EL (cell line): ENCODE measurements at places on chromosomes 5 and 9.

GRCh38 chr9:131660466-131661405, 79.1 kb downstream of the RAPGEF1 start:
- no peak for DNase-seq

DNA sequence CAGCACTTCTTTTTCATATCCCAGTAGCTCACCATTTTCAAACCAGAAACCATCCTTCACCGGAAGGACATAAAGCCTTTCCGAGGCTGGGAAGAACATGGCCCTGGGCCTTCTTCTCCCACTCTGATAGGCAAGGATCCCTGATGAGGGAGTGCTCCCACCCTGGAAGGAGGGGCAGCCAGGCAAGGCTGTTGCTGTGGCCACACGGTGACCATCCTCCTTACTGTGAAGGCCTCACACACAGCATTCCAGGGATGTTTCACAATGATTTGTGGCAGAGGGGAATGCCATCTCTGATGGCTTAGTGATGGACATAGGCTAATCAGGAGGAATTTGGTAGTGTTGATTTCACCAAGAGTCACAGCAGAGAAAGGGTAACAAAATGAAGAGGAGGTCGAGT, 130.7 kb downstream of the ADAMTS12 start:
- peak; percentile 64 for DNase-seq

DNA sequence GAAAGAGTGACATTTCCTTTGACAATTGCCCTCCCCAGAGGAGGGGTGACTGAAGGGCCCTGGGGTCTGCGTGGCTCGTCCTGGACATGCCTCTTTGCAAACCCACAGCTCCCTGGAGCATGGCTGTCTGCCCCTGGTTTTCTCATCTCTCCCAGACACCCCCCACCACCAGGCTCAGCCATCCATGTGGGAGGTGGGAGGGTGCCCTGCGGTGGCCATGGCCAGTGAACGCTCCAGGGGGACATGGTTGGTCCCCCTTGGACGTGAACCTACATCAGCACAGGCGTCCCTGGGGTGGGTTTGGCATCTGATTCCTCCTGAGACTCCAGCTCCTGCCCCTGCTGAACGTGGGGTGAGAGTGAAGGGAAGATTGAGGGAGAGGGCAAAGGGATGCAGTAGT, 67.7 kb upstream of the LMX1B start:
- DNase-seq: no peak

GRCh38 chr9:129481810-129482511, 138.9 kb downstream of the C9orf50 start:
- peak; percentile 62 for DNase-seq

- DNase-seq: peak; percentile 36
These were observed at the start of gene PTGER4 for GRCh38 chr5:40679913-40680681. TSS of gene PTGER4 (plus strand) at chr5:40679915. CDS start at chr5:40680994, 1,079 bp downstream.

GRCh38 chr9:117091529-117091928, 323.3 kb downstream of the ASTN2 start:
- DNase-seq: no peak

DNA sequence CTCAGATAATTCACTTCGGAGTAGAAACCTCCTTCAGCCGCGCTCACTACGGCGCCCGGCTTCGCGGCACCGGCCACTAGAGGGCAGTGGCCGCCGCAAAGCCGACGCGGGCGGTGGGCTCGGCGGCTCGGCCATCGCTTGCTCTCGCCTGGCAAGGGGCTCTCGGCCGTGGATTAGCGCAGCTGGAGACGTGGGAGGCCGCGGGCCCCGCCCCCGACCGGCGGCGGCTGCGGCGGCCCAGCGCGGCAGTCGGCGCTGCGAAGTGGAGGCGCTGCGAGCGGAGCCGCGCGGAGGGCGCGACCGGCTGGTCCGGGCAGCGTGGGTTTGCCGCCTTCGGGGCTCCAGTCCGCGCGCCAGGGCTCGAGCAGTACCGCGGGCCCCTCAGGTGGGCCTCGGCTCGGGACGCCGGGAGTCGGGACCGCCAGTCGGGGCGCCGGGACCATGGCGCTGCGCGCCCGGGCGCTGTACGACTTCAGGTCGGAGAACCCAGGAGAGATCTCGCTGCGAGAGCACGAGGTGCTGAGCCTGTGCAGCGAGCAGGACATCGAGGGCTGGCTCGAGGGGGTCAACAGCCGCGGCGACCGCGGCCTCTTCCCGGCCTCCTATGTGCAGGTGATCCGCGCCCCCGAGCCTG, at the start of gene SNX18:
SNX18 (plus strand) TSS at position 248 of the 634 bp plus-strand sequence; CDS start at position 442, 194 bp downstream.
- peak; percentile 92 for DNase-seq

DNA sequence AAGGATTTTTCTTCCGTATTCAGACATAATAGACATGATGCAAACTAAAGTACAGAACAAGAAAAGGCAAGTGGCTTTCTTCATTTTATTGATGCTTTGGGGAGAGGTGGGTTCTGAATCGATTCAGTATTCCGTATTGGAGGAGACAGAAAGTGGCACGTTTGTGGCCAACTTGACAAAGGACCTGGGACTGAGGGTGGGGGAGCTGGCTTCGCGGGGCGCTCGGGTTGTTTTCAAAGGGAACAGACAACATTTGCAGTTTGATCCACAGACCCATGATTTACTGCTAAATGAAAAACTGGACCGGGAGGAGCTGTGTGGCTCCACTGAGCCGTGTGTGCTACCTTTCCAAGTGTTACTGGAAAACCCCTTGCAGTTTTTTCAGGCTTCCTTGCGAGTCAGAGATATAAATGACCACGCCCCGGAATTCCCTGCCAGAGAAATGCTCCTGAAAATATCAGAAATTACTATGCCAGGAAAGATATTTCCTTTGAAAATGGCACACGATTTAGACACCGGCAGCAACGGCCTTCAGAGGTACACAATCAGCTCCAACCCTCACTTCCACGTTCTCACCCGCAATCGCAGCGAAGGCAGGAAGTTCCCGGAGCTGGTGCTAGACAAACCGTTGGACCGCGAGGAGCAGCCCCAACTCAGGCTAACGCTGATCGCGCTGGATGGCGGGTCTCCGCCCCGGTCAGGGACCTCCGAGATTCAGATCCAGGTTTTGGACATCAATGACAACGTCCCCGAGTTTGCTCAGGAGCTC, 551 bp downstream of the PCDHB6 start:
- no peak for DNase-seq

DNA sequence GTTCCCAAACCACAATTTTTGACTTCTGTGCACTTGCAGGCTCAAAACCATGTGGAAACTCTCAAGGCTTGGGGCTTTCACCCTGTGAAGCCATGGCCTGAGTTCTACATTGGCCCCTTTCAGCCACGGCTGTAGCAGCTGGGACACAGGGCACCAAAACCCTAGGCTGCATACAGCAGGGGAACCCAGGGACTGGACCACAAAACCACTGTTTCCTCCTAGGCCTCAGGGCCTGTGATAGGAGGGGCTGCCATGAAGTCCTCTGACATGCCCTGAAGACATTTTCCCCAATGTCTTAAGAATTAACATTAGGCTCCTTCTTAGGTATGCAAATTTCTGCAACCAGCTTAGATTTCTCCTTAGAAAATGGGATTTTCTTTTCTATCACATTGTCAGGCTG, 312.1 kb upstream of the TUSC1 start:
- no peak for DNase-seq

DNA sequence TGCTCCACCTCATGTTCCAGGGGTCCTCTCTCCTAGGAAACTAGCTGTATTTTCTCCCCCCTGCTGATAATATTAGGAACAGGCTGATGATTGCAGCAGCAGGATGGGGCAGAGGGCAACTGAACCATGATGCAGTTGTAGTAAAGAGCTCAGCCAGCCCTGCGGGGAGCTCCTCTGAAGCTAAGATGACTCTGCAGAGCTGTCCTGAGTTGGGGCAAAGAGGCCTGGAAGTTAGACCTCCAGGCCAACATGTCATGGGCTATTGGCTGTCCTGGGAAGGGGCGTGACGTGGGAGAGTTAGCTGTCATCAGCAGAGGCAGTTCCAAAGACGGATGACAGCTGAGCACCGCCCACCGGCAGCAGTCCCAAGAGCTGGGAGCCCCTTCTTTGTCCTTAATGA, 6.6 kb upstream of the FBP1 start:
- no peak for DNase-seq

DNA sequence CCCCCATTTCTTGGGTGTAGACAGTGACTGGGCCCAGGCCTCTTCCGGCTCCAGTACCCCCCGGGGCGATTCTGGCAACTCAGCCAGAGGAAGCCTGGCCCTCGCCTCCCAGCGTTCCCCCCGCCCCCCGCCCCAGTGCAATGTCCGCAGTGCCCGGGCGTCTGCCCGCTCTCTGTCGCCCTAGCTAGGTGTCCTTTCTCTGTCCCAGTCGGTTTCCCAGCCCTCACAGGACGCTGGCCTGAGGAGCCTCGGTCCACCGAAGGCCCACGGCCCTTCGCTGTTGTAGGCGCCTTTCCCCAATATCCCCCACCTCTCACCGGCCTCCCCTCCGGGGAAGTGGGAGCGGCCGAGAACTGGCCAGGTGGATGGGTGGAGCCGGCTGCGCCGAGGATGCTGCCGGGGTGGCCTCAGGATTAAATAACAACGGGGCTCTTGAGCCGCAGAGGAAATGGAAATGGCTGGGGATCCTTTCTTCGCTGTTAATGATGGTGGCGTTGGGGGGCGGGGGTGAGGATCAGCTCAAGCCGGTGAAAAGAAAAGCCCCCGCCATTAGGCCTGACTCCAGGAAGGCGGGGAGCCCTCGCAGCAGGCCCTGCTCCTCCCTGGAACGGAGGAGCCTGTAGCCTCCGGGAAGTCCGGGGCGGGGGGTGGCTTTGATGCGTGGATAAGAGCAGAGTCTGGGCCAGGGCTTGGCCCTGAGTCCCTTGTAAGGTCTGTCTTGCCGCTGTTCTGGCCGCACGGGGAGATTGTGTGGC, 1.1 kb upstream of the SPRY4 start:
- peak; percentile 91 for DNase-seq

DNA sequence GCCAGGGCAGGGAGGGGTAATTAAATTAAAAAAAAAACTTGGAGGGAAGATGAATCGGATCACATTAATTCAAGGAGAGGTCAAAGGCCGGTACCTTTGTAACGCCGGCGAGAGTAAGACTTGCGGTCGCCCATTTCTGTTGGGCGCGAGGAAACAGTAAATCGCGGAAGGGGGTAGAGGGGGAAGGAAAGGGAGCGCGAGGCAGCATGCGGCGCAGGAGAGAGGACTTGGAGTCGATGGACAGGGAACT, 324 bp upstream of the RGMB start:
- DNase-seq: no peak

DNA sequence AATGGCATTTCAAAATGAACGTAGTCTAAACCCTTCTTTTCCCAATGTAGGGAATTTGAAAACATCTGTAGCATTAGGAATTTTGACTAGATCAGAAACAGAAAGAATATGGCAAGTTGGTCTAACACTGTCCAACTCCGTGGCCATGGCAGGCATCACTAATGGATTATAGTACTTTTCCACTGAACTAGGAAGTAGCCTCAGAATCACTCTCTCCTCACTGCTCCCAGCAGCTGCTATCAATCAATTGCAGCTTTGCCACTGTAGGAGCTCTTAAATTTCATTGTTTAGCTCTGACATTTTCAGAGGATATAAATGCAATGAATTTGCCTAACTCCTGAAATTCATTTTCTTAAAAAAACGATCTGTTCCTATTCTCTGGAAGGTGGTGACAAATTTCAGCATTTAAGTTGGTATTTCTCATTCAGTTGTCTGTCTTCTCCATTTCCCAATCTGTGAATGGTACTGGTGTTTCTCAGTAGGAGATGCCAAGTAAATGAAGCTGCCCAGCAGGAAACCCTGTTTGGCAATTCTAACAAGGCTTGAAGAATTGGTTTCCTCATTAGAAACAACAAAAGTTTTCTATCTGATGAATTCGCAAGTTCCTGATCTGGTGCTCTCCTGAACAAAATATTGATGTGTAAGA, 64.7 kb downstream of the TLR4 start:
- no peak for DNase-seq

GRCh38 chr9:89886281-89886700, 281.5 kb downstream of the GADD45G start:
- no peak for DNase-seq

- DNase-seq: no peak
These were observed 21.4 kb downstream of the CMBL start for GRCh38 chr5:10286162-10286861.

GRCh38 chr9:13110766-13111417, 168.6 kb downstream of the MPDZ start:
- peak; percentile 12 for DNase-seq

GRCh38 chr9:127803507-127804352, 1.0 kb downstream of the FPGS start:
- DNase-seq: peak; percentile 67

DNA sequence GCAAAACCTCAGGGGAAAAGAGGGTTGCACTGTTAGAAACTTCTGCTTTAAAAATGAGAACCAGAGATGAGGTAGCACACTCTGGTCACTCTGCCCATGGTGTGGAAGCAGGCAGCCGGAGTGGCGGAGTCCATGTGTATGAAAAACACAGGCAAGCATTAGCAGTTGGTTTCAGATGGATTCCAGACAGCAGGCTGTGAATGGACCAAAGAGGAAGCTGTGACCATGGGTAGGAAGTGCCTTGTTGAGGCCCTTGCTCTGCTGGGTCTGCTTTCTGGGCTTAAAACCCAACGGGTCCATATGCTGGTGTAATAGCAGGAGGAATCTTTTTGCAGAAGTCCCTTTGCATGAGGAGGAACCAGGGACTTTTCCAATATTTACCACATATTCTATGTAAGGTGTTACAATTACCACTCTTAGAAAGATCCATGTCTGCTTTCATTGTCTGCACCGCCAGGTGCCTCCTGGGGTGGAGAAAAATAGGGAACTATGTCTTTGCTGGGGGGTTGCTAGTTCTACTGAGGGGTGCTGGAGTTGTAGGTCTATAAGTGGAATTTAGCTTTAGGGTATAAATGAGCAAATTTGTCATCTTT, 77.0 kb downstream of the ANKRD55 start:
- DNase-seq: no peak

- DNase-seq: peak; percentile 51
These were observed 965 bp downstream of the PTGDS start for GRCh38 chr9:136978073-136978864.

GRCh38 chr5:518721-519120, 5.5 kb downstream of the SLC9A3 start:
- DNase-seq: no peak

DNA sequence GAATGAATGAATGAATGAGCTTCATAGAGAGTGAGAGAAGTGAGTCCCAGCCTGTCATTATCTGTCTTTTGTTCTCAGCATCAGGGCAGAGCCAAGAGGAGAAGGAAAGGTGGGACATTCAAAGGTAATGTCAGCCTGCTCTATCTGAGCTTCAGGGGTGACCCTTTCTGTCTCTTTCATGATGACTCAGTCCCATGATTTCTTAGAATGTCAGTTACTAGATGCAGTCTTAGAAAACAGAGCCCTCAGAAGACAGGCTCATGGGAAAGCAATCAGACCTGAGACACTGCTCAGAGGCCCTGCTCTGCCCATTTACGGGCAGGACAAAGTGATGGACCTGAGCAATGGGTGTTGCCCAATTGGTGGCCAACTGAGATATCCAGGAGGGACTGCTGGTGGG, 1.1 kb downstream of the SPATA31D1 start:
- no peak for DNase-seq

GRCh38 chr5:180799902-180800801, 2.5 kb downstream of the MGAT1 start:
- peak; percentile 94 for DNase-seq

DNA sequence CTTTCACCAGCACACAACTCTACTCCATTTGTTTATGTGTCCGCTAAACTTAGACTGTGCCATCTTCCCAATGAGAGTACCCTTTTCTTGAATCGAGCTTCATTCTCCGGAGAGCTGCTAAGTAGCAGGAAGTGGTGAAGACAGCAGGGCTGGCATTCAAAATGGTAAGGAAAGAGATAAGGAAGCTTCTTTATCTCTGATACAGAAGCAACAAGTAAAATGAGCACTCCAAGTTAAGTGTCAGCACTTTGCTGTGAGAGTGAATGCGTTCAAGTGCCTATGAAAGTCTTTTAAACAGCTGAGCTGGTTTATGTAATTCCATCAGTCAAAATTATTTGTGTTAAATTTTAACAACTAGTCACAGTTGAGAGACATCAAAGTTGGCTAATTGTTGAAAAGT, 386.8 kb upstream of the PTPRD start:
- DNase-seq: no peak
